ENCODE measurements at places on chromosomes 3 and 15. TPM values are rescaled to one million over a fixed set of nuclear protein-coding genes. Genes with fewer than 3 reads are reported as not detected.

The PPM1L gene
- 2.7 TPM for total RNA-seq

The KLF15 gene
- 0.11 TPM for total RNA-seq

The DAZL gene
- total RNA-seq: not detected

The PDZRN3 gene
- not detected for total RNA-seq

The STRIT1 gene
- total RNA-seq: not detected

The GOLGA6L26 gene
- total RNA-seq: not detected

The FSIP1 gene
- 0.43 TPM for total RNA-seq

DNA sequence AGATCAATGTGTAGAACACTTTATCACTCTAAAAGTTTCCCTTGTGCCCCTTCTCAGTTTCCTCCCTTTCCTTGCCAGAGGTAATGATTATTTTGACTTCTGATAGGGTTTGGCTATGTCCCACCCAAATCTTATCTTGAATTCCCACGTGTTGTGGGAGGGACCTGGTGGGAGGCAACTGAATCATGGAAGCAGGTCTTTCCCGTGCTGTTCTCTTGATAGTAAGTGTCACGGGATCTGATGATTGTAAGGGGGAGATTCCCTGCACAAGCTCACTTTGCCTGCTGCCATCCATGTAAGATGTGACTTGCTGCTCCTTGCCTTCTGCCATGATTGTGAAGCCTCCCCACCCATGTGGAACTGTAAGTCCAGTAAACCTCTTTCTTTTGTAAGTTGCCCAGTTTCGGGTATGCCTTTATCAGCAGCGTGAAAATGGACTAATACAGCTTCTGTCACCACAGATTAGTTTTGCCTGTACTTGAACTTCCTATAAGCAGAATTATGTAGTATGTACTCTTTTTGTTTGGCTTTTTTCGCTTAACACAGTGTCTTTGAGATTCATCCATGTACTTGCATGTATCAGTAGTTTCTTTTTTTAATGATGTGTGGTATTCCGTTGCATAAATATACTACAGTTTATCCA, 7.2 kb downstream of the FEM1B start:
- DNase-seq: no peak

DNA sequence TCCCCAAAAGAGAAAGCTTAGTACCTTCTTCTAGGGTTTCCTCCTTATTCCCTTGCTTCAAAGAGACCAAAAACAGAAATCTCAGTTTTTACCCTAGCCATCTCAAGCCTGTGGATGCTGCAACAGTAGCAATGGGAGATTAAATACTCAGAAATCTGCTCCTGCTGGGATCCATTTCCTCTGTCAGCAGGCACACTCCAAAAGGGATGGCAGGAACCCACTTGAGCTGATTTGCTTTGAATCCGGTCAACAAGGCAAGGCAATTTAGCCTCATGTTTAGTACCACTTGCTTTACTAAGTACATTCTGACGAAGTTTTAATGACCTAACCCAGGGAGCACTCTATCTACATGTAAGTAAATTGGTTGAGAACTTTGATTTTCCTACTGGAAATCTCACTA, 590.0 kb upstream of the ADAMTS9 start:
- no peak for DNase-seq

GRCh38 chr15:42375252-42375651, 16.0 kb downstream of the CAPN3 start:
- no peak for DNase-seq

DNA sequence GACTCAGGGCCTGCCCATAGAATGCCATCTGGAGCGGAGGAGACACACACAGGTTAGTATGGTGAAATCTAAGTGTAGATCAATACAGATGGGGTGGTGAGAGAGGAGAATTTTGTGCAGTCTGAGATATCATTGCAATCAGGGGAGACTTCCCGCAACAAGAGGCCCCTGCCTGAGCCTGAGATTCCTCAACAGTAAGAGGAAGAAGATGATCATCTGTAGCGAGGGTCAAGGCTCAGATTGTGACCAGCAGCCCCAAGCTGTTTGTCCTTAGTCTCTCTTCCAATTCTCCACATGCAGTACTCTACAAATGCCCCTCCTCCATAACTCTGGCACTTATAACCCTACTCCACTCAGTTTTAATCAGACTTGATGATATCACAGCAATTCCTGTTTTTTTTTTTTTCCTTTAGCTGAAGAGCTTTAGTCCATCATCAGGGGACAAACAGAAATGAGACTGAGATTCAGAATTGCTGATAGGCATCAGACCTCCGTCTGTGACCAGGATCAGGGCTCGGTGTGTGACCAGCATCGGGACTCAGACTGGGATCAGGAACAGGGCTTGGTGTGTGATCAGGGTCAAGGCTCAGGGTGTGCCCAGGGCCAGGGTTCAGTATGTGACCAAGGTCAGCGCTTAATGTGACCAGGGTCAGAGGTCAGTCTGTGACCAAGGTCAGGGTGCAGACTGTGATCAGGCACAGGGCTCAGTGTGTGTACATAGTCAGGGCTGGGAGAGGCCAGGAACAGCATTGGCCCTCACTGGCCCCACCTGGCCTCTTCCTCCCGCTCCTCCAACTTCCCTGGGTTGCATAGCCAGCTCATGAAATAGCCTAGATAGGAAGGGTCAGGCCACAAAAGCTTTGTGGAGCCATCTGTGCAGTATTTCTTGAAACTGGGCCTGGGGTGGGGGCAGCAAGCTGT, 14.1 kb downstream of the LOXL1 start:
- no peak for DNase-seq

DNA sequence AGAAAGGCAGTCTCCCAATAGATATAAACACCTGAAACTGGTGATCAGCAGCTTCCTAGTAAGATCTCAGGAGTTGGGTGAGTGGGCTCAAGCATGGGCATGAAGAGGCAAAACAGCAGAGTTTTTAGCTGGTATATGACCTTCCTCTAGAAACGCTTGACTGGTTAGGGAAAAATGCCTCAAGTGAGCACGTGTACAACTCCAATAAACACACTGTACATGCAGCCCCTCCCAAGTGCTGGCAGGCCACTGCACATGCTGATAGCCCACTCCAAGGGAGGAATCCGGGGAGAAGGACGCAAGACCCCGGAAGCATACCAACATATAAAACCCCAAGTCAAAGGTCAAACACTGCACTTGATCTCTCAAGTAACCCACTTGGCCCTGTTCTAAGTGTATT, 143.0 kb downstream of the FMN1 start:
- DNase-seq: no peak

DNA sequence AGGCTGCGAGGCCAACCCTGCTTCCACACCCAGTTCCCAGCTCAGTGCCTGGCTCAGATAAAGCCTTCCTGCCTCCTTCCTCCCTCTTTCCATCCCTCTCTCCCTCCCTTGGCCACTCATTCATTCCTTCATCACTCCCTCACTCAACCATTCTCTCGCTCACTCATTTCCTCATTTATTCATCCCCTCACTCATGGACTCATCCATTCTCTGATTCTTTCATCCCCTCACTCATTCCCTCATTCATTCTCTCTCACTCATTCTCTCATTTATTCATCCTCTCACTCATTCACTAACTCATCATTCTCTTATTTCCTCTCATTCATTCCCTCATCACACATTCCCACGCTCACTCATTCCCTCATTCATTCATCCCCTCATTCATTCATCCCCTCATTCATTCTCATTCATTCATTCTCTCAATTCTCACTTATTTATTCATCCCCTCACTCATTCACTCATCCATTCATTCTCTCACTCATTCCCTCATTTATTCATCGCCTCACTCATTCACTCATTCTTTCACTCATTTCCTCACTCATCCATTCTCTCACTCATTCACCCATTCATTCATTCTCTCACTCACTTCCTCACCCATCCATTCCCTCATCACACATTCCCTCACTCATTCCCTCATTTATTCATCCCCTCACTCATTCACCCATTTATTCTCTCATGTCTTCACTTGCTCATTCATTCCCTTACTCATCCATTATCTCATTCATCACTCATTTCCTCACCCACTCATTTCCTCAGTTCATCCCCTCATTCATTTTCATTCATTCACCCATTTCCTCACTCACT, 13.2 kb downstream of the ABTB1 start:
- no peak for DNase-seq

- DNase-seq: no peak
These were observed 59.2 kb downstream of the AAGAB start for GRCh38 chr15:67195305-67195704.

- no peak for DNase-seq
These were observed 730.2 kb downstream of the TUSC7 start for GRCh38 chr3:117439812-117440211.

DNA sequence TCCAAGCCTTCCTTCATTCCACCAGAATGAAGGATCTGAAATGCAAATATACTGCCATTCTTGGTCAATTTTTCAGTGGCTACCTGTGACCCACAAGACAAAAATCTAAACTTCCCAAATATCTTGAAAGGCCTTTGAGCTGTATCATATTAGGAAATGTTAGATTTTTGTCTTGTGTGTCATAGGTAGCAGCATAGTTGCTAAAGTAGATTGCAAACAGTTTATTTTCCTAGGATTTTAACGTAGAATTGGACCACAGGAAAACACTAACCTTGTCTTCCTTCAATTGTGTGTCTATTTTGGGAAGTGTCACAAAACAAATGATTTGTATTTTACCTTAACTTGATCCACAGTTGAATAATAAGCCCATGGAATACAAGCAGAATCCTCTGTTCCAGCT, 42.4 kb downstream of the CP start:
- no peak for DNase-seq

DNA sequence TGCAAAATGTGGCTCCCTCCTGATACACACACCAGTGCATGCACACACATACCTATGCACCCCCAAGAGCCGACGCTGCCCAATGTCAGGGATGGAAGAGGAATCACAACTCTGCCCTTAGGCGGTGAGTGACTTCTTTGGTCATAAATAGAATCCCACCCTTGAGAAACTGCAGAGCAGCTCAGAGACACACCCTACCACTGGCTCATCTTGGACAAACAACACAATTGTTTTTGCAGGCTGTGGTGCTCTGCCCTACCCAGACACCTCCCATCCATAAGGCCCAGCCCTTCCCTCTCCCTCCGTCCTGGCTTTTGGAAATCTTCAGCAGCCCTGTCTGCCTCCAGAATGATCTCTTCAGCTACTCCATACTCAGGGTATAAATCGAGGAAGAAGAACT, 73.8 kb upstream of the HRH1 start:
- no peak for DNase-seq

GRCh38 chr15:54082836-54083492, 104.7 kb downstream of the UNC13C start:
- DNase-seq: peak; percentile 5

- DNase-seq: no peak
These were observed 14.5 kb downstream of the POLQ start for GRCh38 chr3:121531269-121531668.

DNA sequence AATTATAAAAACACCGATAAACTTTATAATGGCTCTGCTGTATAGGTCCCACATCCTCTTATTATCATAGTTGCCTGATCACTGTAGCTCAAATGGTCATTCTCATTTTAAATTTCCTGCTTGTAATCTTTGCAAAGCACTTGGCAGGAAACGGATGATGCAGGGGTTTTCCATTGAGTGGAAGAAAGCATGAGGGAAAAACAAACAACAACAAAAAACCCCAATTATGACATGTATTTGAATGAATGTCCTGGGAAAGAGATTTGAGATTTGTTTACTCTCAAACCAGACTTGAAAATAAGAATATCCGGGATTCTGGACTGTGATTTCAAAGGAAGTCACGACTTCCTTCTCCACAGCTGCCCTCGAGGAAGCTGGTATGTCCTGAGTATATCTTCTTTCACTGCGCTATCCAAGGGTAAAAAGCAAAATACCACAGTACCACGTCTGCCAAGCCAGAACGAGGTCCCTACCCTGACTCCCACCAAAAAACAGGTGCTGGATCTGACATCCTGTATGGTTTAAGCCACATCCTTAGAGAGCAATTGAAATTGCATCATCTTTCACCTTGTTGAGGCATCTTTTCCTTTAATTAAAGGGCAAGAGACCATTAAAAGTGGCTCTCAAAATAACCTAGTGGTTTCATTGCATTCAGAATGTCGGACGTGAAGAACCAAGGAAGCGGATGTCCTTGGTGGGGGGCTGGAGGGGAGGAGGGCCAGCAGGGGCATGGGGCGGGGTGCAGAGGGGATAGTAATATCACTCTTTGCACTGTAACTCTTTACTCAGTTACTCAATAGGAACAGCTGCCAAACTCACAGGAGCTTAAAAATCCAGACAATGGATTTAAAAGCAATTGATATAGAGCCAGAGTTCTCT, 13.5 kb upstream of the TIPIN start:
- DNase-seq: peak; percentile 70

GRCh38 chr15:47299846-47300434, 417.4 kb upstream of the SEMA6D start:
- no peak for DNase-seq

All from activated CD8-positive, alpha-beta T cell treated with anti-CD3 and anti-CD28 coated beads for 36 hours (primary cell).